ENCODE measurements at places on chromosomes 3 and 15.

DNA sequence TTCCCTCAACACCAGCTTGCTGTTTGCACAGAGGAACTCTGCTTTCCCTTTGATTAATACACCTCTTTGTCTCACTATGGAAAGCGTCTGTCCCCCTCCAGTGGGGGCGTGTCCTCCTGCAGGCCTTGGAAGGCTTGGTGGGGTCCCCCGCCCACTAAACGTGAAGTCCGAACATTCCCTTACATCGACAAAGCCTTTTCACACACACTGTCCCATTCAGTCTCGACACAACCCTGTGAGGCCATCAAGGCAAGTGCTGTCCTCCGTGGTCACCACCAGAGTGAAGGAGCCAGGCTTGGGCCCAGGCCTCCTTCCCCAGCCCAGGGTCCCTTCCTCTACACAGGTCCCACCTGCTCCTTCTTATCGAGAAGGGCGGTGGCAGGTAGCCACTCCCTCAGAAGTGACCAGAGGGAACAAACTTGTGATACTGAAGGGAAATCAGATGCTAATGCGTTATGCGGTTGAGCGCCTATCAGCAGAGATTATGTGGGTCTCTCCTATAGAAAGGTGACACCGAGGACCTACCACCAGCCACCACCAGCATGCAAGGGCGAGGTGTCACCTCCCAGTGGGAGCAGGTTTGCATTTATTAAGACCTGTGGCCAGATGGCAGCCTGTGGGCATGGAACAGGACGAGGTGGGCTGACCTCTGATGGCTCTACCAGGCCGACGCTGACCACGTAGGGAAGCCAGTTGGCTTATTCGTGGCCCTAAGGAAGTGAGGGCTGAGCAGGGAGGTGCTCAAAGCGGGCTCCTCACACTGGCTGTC, 6.6 kb downstream of the NRROS start:
- no peak for DNase-seq

- no peak for DNase-seq
Observed at GRCh38 chr15:77748078-77749064, 115.7 kb upstream of the LINGO1 start.

DNA sequence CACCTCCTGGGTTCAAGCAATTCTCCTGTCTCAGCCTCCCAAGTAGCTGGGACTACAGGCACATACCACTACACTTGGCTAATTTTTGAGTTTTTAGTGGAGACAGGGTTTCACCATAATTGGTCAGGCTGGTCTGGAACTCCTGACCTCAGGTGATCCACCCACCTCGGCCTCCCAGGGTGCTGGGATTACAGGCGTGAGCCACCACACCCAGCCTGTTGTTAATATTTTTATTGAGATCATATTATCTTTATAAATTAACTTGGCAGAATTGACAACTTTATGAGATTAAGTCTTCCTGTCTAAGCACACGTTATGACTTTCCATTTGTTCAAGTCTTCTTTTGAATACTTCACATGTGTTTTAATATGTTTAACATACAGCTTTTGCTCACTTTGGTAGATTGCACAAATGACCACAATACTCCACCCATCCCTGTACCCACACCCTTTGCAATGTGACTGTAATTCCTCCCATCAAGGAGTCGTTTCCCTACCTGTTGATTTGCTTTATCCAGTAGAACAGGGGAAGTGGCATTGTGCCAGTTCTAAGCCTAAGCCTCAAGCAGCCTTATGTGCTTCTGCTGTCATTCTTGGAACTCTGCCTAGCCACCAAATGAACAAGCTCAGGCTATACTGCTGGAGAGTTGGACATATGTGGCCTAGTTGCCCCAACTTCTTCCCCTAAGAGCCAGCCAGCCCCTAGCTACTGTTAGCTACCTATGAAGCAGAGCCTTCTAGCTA, 8.2 kb downstream of the XYLB start:
- DNase-seq, result no peak

- DNase-seq, result no peak
Observed at GRCh38 chr15:60213377-60214000, 184.3 kb downstream of the ANXA2 start.

GRCh38 chr15:59322056-59322759, 50.5 kb downstream of the MYO1E start:
- DNase-seq, result peak; percentile 32

DNA sequence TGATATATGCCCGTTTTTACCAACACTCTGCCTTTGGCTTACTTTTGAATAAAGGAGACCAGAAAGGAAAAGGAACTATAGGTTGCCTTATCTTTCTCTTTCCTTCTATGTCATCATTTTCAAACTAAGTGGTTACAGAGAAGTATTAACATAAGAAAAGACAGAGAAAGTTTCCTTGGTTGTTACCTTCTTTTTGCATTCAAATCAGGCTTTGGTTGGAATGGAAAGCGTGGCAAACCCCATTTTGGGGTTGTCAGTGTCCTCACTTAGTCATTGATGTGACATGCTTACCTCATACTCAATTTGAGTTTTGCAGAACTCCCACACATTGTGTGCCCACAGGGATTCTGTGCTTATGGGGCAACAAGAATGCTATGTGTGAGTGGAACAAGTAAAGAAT, 3.7 kb upstream of the THRB start:
- peak; percentile 9 for DNase-seq

DNA sequence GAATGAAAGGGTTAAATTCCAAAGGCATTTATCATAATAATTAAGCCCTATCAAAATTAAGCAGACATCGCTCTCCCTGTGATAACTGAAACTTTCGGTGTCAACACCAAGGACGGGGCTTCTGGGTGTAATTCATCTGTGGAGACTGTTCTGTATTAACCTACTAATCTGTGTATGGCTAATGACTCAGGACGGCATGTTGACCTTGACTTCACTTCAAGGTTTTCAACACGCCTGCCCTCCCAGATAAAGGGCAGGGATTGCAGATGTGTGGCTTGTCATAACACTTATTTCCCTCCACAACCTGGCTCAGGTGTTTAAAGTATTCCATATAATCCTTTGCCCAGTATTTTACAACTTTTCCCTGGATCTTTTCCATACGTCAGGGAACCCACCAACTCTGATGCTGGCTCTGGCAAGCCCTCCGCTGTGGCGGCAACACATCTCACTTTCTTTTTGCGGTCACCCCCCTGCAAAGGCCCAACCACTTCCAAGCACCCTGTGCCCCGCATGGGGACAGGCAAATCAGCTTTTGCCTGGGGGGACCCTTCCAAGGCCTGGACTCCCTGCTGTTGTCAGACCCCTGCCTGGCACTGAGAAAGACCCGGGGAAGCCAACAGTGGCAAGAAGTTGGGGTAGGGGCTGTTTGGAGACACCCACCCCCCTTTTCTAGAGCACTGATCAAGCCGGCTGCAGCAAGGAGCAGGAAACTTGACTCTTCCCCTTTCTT, 93.2 kb upstream of the MEF2A start:
- no peak for DNase-seq

DNA sequence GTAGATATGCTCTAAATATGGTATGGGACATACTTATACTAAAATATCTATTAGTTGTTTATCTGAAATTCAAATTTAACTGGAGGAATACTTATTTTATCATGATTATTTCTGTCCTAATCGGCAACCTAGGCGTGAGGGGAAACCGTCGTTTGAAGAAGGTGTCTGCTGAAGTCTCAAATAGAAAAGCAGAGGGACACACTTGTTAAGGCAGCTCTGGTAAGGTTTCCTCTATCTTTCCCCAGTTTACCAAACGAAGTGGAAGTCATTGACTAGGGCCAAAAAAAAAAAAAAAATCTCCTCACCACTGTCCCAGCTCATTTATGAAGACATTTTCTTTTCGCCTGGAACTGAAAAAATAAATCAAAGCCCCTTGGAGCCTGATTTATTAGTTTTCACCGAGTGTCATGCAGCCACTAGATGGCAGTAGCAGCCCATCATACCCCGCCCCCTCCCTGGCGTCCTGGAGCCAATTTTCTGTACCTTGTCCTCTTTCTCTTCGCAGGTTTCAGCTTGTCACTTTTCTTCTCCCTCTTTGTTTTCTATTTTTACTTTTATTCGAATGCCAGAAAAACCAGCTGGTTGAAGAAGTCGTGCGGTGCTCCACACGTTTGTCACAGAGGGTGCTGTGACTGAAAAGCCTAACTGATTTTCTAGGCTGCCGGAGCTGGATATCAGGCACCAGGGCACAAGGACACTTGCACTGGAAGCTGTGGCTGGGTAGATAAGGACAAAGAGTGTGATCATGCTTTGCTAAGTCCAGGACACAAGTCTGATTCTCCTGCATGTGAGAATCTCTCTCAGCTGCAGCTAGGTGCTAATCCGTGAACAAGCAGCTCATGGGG, 238.7 kb downstream of the ZPLD1 start:
- DNase-seq, result peak; percentile 61

DNA sequence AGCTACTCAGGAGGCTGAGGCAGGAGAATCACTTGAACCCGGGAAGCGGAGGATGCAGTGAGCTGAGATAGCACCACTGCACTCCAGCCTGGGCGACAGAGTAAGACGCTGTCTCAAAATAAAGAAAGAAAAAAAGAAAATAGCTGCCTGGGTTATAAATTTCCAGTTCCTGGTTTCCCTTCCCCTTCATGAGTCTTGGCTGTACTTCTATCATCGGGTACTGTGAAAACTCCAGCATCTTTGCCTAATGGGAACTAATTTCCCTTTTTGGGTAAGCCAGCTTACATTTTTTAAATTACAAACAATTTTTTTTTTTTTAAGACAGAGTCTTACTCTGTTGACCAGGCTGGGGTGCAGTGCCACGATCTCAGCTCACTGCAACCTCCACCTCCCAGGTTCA, 15.0 kb downstream of the DENND4A start:
- DNase-seq, result no peak

GRCh38 chr3:58411036-58411435, 22.6 kb downstream of the PDHB start:
- no peak for DNase-seq

- no peak for DNase-seq
Observed at GRCh38 chr3:120839120-120839519, 68.9 kb upstream of the STXBP5L start.

DNA sequence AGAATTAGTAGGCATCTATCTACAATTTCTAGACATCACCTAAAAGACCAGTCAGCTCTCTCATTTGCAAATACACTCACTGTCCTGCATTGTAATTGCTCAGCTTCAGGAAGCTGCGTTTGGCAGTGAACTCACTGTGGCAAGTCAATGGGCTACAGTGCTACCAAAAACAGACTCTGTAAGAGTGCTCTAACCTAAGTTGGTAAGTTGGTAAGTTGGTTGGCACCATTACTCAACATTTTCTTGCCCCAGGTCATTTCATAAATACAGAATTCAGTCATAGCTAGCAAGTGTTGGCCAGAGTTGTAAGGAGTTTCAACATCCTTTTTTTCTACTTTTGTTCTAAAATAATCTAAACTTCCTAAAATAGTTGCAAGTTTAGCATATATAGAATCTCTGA, 466.3 kb downstream of the NAALADL2 start:
- no peak for DNase-seq

DNA sequence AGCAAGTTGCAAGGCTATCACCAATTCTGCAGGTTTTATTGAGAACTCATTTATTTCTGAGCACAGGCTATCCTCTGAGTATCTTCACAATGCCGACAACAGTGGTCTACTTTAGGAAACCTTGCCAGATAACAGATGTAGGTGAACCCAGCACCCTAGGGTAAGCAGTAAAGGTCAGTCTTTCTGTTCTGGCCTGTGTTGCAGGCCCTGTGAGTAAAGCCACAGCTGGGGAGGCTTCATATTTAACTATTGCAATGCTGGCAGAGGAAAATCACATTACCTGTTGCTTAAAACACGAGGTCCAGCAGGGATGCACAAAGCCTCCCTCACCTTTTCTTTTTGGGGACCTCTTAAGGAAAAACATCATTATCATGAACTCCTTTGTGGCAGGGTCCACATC, 55.5 kb downstream of the WHAMM start:
- no peak for DNase-seq

GRCh38 chr3:149342413-149343380, 9.3 kb upstream of the TM4SF18 start:
- no peak for DNase-seq

DNA sequence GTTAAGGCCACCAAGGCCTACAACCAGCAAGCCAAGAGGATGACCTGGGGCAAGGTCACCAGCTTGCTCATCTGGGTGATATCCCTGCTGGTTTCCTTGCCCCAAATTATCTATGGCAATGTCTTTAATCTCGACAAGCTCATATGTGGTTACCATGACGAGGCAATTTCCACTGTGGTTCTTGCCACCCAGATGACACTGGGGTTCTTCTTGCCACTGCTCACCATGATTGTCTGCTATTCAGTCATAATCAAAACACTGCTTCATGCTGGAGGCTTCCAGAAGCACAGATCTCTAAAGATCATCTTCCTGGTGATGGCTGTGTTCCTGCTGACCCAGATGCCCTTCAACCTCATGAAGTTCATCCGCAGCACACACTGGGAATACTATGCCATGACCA, 3.6 kb downstream of the CXCR6 start:
- peak; percentile 39 for DNase-seq

GRCh38 chr3:49244581-49245205, 32.3 kb downstream of the C3orf62 start:
- DNase-seq, result peak; percentile 29

GRCh38 chr3:45667569-45667934, 21.6 kb upstream of the SACM1L start:
- no peak for DNase-seq

GRCh38 chr3:127368186-127369032, 80.6 kb upstream of the PRR20G start:
- DNase-seq, result no peak

- DNase-seq, result no peak
Observed at GRCh38 chr3:148211725-148212124, 486.0 kb upstream of the AGTR1 start.

GRCh38 chr15:42510258-42511006, 15.0 kb downstream of the SNAP23 start:
- DNase-seq, result no peak

GRCh38 chr3:136678981-136679380, 73.2 kb downstream of the STAG1 start:
- no peak for DNase-seq

GRCh38 chr3:40476478-40477470, at the start of gene ZNF619:
Gene ZNF619 (plus strand): TSS chr3:40477122. CDS start chr3:40477980, 858 bp downstream.
- DNase-seq, result peak; percentile 57

DNA sequence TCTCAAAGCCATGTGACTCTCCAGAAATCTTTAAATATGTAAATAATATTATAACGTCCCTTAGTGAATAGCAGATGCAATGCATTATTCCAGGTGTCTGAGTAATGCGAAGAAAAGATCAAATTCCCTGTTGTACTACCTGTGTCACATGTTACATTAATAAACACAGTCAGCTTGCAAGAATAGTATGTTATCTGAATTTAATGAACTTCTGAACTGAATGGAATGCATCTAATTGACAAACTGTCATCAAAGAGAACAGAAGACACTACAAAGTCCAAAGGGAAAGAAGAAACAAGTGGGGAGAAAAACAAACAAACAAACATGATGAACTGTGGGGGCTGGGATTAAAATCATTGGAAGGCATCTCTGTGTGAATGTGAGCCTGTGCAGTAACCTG, 508.8 kb downstream of the LPP start:
- DNase-seq, result no peak
